ENCODE measurements at places on chromosomes 7 and 10.

DNA sequence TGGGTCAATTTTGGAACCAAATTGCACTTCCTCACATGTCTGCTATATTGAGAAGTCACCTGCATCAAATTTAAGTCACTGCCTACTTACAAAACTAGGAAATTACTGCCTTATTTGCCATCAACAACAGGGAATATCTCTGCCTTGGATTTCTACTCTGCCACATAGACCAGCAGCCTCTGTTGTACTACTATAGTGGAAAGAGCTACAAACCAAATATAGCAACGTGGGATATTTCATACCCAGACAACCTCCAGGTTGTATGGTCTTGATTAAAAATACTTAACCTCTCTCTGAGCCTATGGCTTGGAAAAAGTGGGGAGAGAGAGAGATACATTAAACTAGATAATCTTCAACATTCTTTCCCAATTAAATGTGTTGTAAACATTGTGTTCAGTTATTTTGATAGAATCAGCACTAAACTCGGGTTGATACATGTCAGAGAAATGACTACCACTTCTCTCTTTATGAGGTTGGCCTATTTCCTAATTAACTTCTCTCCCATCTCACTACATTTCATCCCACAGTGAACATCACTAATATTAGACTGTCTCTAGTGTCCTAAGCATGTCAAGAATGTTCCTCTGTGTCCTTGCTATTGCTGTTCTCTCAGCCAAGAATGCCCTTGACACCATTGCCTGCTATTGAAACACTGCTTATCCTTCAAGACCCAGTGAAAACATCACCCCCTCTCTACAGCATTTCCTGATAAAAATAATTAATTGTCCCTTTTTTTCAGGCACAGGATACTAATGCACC lies 421.2 kb downstream of the IPMK start:
- no peak for DNase-seq

GRCh38 chr10:122632576-122632975 lies 67.1 kb downstream of the C10orf120 start:
- DNase-seq, result no peak

GRCh38 chr10:93032809-93033137 lies 27.8 kb upstream of the CYP26C1 start:
- no peak for DNase-seq

DNA sequence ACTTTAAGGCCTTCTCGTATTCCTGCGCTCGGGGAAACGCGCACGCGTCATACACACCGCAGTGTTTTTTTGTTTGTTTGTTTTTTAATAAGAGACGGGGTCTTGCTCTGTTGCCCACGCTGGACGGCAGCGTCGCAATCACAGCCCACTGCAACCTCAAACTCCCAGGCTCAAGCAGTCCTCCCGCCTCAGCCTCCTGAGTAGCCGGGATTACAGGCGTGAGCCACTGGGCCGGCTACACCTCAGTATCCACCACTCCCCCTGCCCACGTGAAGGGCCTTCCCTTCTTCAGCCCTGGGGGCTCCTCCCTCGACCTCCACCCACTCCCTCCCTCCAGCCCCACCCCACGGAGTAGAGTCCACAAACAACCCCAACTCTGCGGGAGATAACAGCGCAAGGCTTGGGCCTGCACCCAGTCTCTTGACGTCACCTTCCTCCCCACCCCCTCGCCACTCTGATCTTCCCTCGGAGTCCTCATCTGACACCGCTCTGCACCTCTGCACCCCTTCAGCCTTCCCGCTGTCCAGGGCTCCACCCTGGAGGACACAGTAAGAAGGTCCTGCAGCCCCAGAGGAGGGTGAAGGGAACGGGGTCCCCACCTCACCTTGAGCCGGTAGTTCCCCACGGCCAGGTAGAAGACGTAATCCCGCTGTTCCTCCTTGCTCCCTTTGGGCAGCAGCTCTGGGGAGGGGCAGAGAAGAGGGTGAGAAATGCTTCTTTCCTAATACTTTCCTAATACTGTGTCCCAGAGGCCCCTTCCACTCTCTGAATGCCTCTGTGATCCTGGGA lies 2.8 kb upstream of the CLDN15 start:
- DNase-seq, result no peak

DNA sequence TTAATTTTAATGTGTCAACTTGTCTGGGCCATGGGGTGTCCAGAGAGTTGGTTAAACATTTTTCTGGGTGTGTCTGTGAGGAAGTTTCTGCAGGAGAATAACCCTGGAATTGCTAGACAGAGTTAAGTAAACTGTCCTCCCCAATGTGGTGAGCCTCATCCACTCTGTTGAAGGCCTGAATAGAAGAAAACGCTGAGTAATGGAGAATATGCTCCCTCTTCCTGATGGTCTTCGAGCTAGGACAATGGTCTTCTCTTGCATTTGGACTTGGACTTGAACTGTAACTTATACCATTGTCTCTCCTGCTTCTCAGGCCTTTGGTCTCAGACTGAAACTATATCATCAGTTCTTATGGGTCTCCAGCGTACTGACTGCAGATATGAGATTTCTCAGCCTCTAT lies 296.0 kb upstream of the IMMP2L start:
- no peak for DNase-seq

GRCh38 chr7:8044761-8045430 lies 76.3 kb downstream of the GLCCI1 start:
- DNase-seq, result no peak

- DNase-seq, result no peak
Measured at GRCh38 chr7:88317422-88317821, 10.7 kb upstream of the STEAP4 start.

DNA sequence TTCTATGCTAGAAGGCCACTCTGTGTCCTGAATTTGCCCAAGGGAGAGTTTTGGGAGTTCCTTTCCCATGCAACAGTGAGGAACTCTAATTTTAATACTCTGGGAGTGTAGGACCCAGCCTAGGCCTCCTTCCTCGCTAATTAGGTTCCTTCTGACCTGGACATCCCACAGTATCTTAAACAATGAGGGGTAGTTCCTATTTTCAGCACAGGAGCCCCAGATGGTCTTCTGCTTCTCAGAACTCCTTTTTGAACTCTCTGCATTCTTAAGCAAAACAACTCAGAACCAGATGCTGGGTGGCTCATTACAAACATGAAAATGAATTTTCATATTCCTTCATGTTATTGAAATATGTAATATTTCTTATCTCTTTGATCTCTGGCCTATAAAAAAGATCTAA lies 116.9 kb downstream of the LRMDA start:
- DNase-seq, result no peak

DNA sequence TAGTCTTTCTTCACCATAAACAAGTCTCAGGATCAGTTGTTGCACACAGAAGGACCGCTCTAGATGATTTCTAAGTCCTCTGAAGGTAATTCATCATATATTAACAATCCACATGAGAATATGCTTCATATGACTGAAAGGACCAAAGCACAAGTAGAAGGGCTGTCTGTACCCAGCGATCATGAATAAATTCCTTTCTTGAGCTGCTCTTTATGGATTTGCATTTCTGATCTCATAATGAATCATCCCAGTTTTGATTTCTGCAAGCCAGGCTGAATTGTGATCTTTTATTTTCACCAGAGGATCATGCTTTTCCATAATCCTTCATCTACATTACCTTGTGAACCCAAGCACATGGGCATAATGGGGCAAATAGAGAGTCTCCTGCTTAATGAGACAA lies 675.6 kb downstream of the MAGI2 start:
- no peak for DNase-seq

- DNase-seq, result no peak
Measured at GRCh38 chr10:44803862-44804261, 107.3 kb upstream of the TMEM72 start.

DNA sequence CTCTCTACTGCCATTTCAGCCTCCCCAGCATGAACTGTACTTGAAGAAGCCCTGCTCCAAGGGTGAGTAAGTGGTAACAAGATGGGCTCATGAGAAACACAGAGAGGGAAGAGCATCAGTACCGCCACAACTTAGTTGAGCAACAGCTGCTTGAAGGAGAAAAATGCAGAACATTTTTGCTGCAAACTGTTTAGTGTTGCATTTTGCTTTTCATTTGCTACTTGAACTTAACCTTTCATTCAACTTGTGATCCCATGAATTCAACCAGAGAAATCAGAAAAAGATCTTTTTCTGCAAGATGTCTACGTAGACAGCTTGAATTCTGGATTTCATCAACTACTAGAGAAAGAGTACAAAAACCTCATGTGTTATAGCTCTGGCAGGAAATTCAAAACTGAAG lies 40.7 kb downstream of the ANK3 start:
- peak; percentile 56 for DNase-seq

- DNase-seq, result no peak
Measured at GRCh38 chr7:133869556-133869955, 257.6 kb upstream of the LRGUK start.

DNA sequence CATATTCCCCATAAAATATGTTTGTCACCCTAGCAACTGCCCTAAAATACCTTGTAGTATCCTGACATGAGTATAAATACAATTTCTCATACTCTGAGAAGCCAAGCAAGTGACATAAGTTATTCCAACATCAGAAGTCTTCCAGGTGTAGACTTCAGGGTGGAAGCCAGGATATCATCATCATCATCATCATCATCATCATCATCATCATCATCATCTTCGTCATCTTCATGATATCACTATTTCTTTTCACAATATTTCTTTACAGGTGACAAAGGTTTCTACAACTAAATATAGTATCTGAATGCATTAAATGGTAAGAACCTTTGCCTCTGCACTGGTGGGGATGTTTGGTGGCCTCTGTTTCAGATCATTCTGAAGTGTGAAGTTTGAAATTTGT lies 10.0 kb upstream of the GPR141 start:
- no peak for DNase-seq

GRCh38 chr7:130274296-130274695 lies 7.6 kb downstream of the CPA2 start:
- no peak for DNase-seq

DNA sequence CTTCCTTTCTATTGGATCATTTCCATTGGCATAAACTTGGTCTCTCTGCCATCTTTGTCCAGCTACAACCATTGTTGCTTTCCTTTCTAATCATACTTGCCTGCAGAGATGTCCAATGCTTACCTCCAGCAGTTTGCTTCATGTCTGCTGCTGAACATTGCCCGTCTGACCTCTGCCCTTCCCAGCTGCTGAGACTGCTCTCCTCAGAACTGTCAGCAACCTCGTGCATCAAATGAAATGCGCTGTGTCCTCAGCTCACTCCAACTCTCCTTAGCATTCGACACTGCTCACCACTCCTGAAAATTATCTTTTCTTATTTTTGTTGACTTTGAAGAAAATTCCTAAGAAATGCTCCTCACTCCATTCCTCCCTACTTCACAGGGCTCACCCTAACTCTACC lies 5.0 kb downstream of the FAM170B start:
- DNase-seq, result no peak

DNA sequence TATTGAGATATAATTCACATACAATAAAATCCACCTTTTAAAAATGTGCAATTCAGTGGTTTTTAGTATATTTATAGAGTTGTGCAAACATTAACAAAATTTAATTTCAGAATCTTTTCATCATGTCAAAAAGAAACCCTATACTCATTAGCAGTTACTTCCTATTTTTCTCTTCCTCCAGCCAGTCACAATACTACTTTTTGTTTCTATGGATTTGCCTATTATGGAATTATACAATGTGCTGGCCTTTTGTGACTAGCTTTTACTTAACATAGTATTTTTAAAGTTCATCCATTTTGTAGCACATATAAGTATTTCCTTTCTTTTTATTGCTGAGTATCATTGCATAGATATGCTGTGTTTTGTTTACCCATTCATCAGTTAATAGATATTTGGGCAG lies 199.9 kb upstream of the IMMP2L start:
- no peak for DNase-seq

DNA sequence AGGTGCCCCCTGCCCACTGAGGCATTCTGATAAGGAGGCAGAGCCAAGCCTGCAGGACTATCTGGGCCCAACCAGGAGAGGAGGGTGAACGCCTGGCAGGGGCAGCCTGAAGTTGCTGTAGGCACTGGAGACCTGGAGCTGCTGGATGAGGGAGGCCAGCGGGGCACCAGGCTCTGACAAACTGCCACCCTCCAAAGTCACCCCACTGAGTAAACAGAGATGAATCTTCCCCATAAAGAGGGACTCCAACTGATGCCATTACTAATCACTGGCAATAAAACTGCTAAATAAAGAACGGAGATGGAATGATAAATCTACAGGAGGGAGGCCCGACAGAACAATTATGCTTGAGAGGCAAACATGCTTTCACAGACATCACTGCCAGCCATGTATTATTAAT lies 44.2 kb downstream of the DRGX start:
- no peak for DNase-seq

- DNase-seq, result peak; percentile 95
Measured at GRCh38 chr10:17075533-17076359, 53.9 kb downstream of the CUBN start.

DNA sequence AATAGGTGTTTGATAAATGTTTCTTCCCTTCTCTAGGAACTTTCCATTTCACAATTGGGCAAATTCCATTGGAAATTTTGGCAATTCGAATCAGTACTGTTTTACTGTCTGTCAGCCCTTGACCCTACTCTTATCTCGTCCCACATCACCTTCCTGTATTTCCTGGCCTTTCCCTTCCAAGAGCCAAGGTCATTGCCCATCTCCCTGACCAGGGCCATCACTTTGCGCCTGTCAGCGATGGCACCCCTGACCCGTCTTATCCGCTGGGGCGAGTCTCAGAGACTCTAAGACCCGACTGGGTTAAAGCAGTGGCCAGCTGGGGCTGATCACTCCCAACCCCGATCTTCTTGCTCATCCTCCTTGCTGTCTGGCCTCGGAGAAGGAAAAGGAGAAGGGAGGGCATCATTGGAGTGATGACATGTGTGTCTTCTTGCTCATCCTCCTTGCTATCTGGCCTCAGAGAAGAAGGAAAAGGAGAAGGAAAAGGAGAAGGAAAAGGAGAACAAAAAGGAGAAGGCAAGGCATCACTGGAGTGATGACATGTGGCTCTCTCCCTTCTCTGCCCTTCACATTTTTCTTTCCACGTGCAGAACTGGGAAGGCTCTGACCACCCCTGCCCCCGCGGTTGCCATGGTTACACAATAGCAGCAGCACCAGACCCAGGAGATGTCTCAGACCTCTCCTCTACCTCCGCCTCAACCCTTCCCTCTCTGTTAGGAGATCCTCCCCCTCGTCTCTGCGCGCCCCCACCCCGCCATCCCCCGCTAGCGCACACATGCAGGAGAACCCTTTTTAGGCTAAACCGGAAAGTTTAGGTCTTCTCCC lies 2.0 kb downstream of the SEMA3D start:
- peak; percentile 47 for DNase-seq

GRCh38 chr7:37971491-37971890 lies 51.1 kb downstream of the EPDR1 start:
- DNase-seq, result peak; percentile 18

DNA sequence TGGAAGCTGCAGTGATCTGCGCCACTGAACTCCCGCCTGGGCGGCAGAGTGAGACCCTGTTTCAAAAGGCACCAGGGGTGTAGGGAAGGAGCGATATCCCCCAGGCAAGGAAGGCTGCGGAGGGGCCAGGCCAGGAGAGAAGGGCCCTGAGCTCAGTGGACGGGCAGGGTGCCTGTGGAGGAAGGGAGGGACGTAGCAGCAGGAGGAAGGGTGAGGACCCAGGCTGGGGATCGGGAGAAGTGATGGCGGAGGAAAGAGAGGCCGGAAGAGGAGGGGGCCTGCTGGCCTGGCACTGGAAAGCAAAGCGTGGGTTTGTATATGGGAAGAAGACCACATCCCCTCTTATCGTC lies 45.6 kb downstream of the ALOX5 start:
- peak; percentile 5 for DNase-seq
